ENCODE measurements at places on chromosomes 5 and 9. TPM values are rescaled to one million over a fixed set of nuclear protein-coding genes. Genes with fewer than 3 reads are reported as not detected.
A peak's percentile ranks its signal among the peaks of the same experiment; 100 is the strongest.

- no peak overlapping the region for H3K4me3 ChIP-seq
- H3K27ac ChIP-seq, result no peak overlapping the region
- no peak for DNase-seq
- no peaks in the 10 kb centered on the region for H3K27me3 ChIP-seq
These were observed 6.3 kb downstream of the RCL1 start for GRCh38 chr9:4799033-4799430.

- no peak overlapping the region for H3K27ac ChIP-seq
- H3K4me1 ChIP-seq, result no peaks in the 10 kb centered on the region
- no peaks in the 10 kb centered on the region for H3K36me3 ChIP-seq
These were observed 765.4 kb upstream of the DMAC1 start for GRCh38 chr9:8564960-8565359.

DNA sequence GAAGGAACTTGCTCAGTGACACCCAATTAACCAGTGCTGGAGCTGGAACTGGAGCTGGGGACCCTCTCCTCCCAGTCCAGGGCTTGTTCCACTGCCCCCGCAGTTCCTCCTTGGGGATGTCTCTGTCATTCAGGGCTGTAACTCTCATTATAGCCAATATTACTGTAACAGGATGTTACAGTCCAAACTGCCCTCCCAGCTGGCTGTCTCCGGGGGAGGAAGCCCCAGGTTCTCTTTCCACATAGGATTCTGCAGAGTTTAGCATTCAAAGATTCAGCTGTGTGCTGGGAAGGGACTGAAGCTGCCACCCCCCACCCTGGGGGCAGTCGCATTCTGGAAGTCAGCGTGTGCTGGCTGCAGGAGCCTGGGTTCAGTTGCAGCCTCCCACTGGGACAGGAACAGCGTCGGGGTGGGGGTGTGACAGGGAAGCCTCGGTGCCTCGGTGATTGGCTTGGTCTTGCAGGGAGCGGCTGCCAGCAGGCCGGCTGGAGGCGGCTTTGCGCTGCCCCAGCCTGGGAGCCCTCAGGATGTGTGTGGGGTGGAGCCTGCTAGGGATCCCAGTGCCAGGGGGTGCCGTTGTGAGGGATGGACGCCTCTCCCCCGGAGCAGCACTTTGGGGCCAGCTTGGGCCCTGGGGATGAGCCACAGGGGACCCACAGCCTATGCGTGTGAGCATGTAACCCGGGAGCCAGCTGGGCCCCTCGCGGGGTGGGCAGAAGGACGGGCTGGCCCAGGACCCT, 101.1 kb downstream of the RGS3 start:
- no peak overlapping the region for H3K27ac ChIP-seq
- no peaks in the 10 kb centered on the region for H3K27me3 ChIP-seq
- H3K4me3 ChIP-seq, result peak overlapping the region; percentile 37
- peak; percentile 81 for DNase-seq

LCP2 gene
- not detected for total RNA-seq

HRH2 gene
- not detected for total RNA-seq

DNA sequence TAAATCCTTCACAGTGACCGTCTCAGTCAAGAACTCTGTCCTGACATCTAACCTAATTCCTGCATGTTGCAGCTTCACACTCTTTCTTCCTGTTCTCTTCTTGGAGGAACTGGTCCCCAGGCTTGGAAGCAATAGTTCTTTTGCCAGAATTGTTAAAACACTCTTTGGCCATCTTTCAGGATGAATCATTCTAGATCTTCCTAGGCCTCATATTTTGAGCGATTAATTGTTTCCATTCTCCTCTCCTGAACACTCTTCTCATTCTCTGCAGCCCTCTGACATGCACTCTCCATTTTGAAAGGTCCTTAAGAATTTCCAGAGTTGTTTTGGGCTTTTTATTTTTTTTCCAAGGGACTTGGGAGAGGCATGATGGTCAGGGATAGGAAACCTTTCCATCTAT, 85.8 kb downstream of the FAM114A2 start:
- H3K36me3 ChIP-seq, result no peaks in the 10 kb centered on the region
- H3K4me1 ChIP-seq, result no peaks in the 10 kb centered on the region
- no peak overlapping the region for H3K27ac ChIP-seq

- no peak overlapping the region for H3K27ac ChIP-seq
- H3K36me3 ChIP-seq, result peaks cover 2% of the 10 kb centered on the region
- peak overlapping the region; percentile 90 for H3K4me3 ChIP-seq
- H3K4me1 ChIP-seq, result peaks cover 5% of the 10 kb centered on the region
- no peaks in the 10 kb centered on the region for H3K27me3 ChIP-seq
These were observed 2.3 kb downstream of the TBCA start for GRCh38 chr5:77773734-77774280.

DNA sequence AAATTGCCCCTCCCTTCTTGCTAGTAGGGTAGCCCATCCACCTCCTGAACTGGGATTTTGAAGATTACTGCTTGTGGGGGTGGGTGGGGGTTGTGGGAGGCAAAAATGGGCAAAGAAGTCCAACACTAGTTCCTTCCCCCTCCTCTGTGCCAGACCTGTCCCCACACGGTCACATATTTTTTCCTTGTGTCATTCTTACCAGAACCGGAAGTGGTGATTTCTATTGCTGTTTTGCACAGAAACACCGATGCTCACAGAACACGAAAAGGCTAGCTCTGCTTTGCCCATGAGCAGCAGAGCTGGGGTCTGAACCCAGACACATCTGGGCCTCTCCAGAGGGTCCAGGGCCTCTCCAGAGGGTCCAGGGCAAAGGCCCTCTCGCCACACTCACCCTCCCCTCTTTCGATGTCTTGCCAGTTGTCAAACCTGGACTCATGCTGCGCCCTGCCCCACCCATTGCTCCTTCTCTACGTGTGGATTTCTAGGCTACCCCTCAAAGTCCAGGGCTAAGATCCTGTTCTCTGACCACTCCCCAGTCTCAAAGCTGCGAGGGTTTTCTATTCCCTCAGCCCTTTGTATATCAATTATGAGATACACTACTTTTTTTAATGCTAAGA, 264.4 kb upstream of the MSX2 start:
- no peak overlapping the region for H3K27ac ChIP-seq

CNTNAP3B gene
- total RNA-seq, result not detected

IFNB1 gene
- 0.17 TPM for total RNA-seq

DNA sequence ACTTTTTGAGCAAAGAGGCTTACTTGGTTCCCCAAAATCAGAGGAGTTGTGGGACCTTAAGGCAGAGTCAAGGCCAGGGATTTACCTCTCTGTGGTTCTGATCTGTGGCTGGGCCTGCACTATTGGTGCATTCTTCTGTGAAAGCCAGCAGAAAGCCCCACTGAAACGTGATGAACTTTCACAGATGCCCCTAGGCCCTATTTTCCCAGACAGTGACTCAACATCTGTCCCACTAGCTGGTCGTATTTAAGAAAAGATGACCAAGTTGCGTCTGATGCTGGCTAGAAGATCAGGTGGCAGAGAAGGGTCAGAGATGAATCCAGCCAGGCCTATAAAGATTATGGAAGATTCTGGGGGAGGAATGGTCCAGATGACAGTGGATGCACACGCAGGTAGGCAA, 153.1 kb downstream of the ACTL7B start:
- H3K4me1 ChIP-seq, result no peaks in the 10 kb centered on the region
- H3K27ac ChIP-seq, result no peak overlapping the region
- H3K36me3 ChIP-seq, result no peaks in the 10 kb centered on the region
- H3K4me3 ChIP-seq, result no peak overlapping the region

LRRC19 gene
- not detected for total RNA-seq

GRCh38 chr5:17113174-17113958, 104.1 kb upstream of the BASP1 start:
- H3K36me3 ChIP-seq, result no peaks in the 10 kb centered on the region
- H3K4me3 ChIP-seq, result no peak overlapping the region
- peak; percentile 97 for DNase-seq
- H3K27me3 ChIP-seq, result no peaks in the 10 kb centered on the region

TAF11L10 gene
- total RNA-seq, result not detected

DNA sequence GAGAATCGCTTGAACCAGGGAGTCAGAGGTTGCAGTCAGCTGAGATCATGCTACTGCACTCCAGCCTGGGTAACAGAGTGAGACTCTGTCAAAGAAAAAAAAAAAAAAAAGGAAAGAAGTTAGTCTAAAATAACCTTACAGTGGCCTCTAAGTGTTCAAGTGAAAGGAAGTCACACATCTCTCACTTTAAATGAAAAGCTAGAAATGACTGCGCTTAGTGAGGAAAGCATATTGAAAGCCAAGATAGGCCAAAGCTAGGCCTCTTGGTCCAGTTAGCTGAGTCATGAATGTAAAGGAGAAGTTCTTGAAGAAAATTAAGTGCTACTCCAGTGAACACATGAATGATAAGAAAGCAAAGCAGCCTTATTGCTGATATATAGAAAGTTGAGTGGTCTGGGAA, 38.1 kb downstream of the ITGA1 start:
- DNase-seq, result no peak
- no peak overlapping the region for H3K4me3 ChIP-seq
- H3K27ac ChIP-seq, result no peak overlapping the region
- no peaks in the 10 kb centered on the region for H3K27me3 ChIP-seq
- no peaks in the 10 kb centered on the region for H3K36me3 ChIP-seq

GRCh38 chr9:94677929-94678328, 38.6 kb upstream of the FBP1 start:
- H3K4me3 ChIP-seq, result no peak overlapping the region
- peaks cover 2% of the 10 kb centered on the region for H3K4me1 ChIP-seq
- no peak overlapping the region for H3K27ac ChIP-seq

DNA sequence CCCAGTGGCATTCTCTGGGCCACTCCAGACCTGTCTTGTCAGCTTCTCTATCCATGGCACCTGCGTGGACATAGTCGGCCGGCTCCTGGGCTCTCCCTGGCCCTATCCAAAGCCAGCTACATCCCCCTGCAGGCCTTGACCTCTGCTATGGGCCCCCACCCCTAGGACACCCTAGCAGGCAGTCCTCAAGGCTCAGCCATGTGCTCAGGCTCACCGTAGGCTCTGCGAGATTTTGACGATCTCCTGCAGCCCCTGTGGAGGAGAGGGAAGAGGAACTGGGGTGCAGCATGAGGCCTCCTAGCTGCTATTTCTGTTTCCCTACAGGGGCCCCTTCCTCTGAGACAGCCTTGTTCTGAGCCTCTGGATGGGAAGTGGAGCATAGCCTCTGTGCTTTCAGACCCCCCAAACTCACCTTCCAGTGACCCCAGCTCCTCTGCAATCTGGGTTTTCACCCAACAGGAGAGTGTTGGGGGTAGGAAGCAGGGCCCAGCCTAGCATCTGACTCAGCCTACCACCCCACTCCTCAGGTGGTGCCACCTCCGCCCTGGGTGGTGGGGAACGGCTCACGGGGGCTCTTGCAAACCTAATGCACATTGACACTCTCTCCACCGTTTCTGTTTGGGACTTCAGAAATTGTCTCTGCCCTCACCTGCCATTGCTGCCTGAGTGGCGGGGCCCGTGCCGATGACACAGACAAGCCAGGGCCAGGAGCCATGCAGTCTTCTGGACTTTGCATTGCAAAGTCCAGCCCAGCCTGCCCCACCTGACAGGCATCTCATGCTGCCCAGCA, 36.7 kb downstream of the HRH2 start:
- H3K36me3 ChIP-seq, result no peaks in the 10 kb centered on the region
- no peaks in the 10 kb centered on the region for H3K4me1 ChIP-seq
- no peaks in the 10 kb centered on the region for H3K27me3 ChIP-seq

DOLPP1 gene
- 4.9 TPM for total RNA-seq

GRCh38 chr5:141843156-141843927, 34.9 kb downstream of the PCDH1 start:
- no peaks in the 10 kb centered on the region for H3K27me3 ChIP-seq
- H3K4me3 ChIP-seq, result no peak overlapping the region
- H3K27ac ChIP-seq, result no peak overlapping the region
- H3K4me1 ChIP-seq, result no peaks in the 10 kb centered on the region
- no peaks in the 10 kb centered on the region for H3K36me3 ChIP-seq

GRCh38 chr9:117466111-117466510, 51.3 kb upstream of the ASTN2 start:
- no peaks in the 10 kb centered on the region for H3K36me3 ChIP-seq
- no peak overlapping the region for H3K4me3 ChIP-seq
- H3K27ac ChIP-seq, result no peak overlapping the region
- H3K27me3 ChIP-seq, result no peaks in the 10 kb centered on the region
- no peaks in the 10 kb centered on the region for H3K4me1 ChIP-seq
- no peak for DNase-seq

SPATA31A7 gene
- total RNA-seq, result not detected

RAPGEF6 gene
- total RNA-seq, result 30.0 TPM

DNA sequence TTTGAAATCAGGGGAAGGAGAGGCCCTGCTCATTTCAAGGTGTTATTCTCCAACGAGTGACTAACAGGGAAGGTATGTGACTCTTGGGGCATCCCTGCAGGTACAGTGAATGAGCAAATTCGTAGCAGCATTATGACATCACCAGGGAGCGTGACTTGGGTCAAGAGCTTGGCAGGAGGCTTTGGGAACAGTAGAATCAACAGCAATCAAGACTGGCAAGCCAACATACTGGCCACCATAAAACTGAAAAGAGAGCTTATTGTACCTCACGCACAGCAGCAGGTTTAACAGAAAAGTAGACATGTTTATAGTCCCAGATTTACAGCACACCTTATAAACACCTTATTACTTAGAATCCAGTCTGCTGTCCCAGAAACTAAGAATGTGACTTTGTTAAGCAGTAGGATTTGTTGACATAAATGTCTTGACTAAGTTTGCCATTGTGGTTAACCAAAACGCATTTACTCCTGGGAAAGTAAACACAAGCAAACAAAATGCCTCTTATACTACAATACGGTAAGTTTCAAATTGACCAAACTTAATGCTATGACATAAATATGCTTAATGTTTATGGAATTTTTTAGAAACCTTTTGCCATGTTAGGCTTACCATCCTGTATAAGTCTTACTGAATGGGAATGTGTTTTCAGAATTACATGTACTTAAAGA, 297.8 kb downstream of the NPR3 start:
- H3K36me3 ChIP-seq, result no peaks in the 10 kb centered on the region
- DNase-seq, result peak; percentile 22
- H3K4me1 ChIP-seq, result no peaks in the 10 kb centered on the region
- H3K27me3 ChIP-seq, result no peaks in the 10 kb centered on the region
- H3K4me3 ChIP-seq, result no peak overlapping the region

DNA sequence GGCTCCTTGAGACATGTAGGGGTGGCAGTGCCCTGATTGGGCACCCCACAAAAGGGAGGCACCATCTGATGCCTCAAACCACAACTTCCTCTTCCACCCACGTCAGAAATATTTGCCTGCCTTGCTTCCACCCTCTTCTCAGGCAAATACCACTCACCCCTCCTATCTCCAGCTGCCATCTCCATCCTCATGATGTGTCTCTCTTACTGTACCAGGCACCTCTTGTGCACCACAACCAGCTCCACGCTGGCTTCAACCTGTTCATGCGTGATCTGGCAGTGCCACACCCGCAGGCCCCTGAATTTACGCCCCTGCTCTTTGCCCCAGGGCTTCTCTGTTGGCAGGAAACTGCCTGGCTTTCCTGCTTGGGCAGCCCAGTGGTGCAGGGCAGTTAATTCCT, 87.8 kb upstream of the HSPA9 start:
- no peaks in the 10 kb centered on the region for H3K36me3 ChIP-seq
- no peak overlapping the region for H3K27ac ChIP-seq
- H3K4me3 ChIP-seq, result no peak overlapping the region
- no peaks in the 10 kb centered on the region for H3K4me1 ChIP-seq
- no peak for DNase-seq

ITGA2 gene
- total RNA-seq, result 50.1 TPM
